ENCODE measurements at places on chromosomes 12 and 14.

DNA sequence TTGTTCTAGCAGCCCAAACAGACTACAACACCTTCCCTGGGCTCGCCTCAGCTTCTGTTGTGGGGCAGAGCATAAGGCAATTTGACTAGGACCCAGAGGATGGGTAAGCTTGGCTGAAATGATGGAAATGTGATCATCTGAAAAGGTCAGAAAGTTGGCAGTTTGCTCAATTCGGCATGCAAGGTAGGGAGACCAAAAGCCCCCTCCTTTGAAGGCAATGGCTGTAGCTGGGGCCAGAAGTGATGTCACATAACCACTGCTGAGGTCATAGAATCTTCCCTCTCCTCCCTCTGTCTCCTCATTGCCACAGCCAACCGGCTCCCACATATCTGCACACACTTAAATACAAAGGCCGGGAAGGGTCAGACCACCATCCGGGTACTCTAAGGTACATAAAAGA lies at the start of gene TPPP2:
TSS of gene TPPP2 (plus strand) at position 301 of the 400 bp plus-strand sequence. CDS start 365 bp downstream, outside the sequence.
- H3K36me3 ChIP-seq: no peaks in the 10 kb centered on the region
- H3K27me3 ChIP-seq: peaks cover 26% of the 10 kb centered on the region
- DNase-seq: no peak
- no peak within 1 kb of the TSS for H3K4me3 ChIP-seq

DNA sequence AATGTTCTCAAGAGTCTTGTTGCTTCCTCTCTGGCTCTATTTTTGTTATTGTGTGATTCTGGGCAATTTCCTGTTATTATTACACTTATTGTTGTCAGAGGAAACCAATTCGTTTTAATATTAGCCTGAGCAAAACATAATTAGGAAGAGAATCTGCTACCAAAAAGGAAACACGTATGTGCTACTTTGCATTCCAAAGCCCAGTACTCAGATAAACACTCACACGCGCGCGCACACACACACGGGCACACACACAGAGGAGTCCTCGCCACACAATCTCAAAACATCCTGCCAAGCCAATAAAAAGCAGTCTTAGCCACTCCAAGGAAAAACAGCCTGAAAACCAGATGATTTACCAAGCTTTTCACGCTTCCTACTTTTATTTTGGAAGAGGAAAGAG lies 400.7 kb downstream of the NUAK1 start:
- H3K27me3 ChIP-seq: peaks cover 2% of the 10 kb centered on the region
- no peak overlapping the region for H3K4me3 ChIP-seq
- no peaks in the 10 kb centered on the region for H3K4me1 ChIP-seq
- DNase-seq: no peak
- H3K36me3 ChIP-seq: no peaks in the 10 kb centered on the region
- no peak overlapping the region for H3K27ac ChIP-seq

- H3K27me3 ChIP-seq: no peaks in the 10 kb centered on the region
- H3K4me1 ChIP-seq: peaks cover 31% of the 10 kb centered on the region
- H3K4me3 ChIP-seq: peak overlapping the region; percentile 48
- peak overlapping the region; percentile 78 for H3K27ac ChIP-seq
Observed at GRCh38 chr12:123131879-123132402, 18.9 kb downstream of the PITPNM2 start.

- DNase-seq: no peak
- H3K27ac ChIP-seq: no peak overlapping the region
- H3K4me3 ChIP-seq: no peak overlapping the region
- H3K4me1 ChIP-seq: peaks cover 19% of the 10 kb centered on the region
- peaks cover 14% of the 10 kb centered on the region for H3K36me3 ChIP-seq
Observed at GRCh38 chr12:42365486-42365885, 39.5 kb downstream of the PPHLN1 start.

DNA sequence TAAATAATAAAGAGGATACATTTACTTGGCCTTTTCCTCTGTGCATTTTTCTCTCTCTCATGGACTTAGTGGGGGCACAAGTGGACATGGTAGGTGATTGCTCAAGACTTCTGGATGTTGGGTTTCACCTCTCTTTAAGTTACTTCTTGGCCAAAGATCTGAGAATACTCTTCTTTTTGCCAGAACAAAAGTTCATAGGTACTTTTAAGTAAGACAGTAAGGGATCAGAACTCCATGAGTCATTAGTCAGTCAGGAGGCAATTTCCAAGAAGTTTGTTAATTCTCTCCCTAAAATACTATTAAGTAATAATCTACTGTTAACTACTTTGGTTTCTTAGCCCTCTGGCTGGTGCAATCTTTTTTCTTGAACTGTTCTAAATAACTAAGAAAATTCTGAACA lies 84.2 kb downstream of the GRIP1 start:
- H3K27me3 ChIP-seq: no peaks in the 10 kb centered on the region
- no peak overlapping the region for H3K27ac ChIP-seq
- no peaks in the 10 kb centered on the region for H3K36me3 ChIP-seq
- H3K4me1 ChIP-seq: no peaks in the 10 kb centered on the region
- no peak overlapping the region for H3K4me3 ChIP-seq

DNA sequence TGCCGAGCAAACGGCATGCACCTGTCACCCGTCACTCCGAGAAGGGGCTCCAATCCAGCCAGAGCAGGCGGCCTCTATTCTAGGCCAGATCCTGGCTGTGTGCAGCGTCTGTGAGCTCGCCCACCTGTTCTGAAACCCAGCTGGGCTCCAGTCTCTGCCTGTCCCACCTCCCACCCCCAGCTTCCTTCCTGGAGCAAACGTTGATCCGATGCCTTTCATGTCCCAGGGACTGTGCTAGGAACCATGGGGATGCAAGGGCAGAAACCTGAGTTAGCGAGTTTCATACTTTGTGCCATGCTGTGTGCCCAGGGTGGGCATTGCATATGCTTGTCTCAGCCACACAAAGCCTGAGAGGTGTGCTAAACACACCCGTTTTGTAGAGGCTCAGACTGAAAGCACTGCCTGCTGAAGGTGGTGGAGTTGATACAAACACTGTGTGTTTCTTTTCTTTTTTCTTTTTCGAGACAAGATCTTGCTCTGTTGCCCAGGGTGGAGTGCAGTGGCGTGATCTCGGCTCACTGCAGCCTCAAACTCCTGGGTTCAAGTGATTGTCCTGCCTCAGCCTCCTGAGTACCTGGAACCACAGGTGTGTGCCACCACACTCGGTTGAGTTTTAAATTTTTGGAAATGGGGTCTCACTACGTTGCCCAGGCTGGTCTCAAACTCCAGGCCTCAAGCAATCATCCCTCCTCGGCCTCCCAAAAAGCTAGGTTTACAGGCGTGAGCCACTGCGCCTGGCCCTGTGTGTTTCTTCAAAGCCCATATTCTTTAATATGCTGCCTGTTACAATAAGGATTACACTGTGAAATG lies 84.1 kb upstream of the MED13L start:
- no peak for DNase-seq
- no peaks in the 10 kb centered on the region for H3K36me3 ChIP-seq
- H3K4me3 ChIP-seq: no peak overlapping the region
- H3K4me1 ChIP-seq: peaks cover 39% of the 10 kb centered on the region

DNA sequence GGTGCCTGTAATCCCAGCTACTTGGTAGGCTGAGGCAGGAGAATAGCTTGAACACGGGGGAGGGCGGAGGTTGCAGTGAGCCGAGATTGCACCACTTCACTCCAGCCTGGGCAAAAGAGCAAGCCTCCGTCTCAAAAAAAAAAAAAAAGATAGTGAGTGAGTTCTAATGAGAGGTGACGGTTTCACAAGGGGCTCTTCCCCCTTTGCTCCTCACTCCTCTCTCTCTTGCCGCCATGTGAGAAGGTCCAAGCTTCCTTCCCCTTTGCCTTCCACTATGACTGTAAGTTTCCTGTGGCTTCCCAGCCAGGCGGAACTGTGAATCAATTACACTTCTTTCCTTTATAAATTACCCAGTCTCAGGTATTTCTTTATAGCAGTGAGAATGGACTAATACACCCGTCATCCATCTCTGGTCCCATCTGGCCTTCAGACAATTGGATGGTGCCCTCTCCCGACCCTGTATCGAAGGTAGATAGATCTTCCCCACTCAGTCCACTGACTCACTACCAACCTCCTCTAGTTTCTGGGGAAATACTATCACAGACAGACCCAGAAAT lies 27.0 kb upstream of the RCOR1 start:
- no peak overlapping the region for H3K4me3 ChIP-seq
- no peak overlapping the region for H3K27ac ChIP-seq
- H3K27me3 ChIP-seq: no peaks in the 10 kb centered on the region
- no peak for DNase-seq
- no peaks in the 10 kb centered on the region for H3K36me3 ChIP-seq
- peaks cover 11% of the 10 kb centered on the region for H3K4me1 ChIP-seq

DNA sequence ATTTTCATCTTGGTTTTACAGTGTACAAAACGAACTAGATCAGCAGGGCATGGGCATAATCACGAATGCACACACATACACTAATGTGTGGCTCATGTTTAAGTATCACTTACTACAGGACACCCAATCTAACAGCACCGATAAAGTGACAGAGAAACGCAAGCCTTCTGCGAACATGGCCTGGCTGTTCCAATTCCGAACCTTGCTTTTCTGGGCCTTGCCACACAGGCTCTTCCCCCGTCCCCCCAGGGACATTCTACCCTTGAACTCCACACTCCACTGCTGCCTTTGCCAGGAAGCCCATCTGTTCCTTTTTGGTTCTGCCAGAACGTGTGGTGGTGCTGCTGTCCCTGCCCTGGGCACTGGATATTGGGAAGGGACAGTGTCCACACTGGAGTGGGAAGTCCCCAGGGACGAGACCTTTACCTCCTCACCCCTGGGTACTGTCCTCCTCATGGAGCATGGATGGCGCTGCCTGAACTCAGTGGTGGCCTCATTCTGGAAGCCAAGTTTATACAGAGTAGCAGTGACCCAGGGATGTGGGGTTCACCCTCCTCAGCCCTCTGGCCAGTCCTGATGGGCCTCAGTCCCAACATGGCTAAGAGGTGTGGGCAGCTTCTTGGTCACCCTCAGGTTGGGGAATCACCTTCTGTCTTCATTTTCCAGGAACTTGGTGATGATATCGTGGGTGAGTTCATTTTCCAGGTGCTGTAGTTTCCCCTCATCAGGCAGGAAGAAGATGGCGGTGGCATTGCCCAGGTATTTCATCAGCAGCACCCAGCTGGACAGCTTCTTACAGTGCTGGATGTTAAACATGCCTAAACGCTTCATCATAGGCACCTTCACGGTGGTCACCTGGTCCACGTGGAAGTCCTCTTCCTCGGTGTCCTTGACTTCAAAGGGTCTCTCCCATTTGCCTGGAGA lies 7.9 kb downstream of the SERPINA1 start:
- DNase-seq: no peak
- no peaks in the 10 kb centered on the region for H3K4me1 ChIP-seq
- no peak overlapping the region for H3K27ac ChIP-seq

- no peaks in the 10 kb centered on the region for H3K36me3 ChIP-seq
- H3K27me3 ChIP-seq: no peaks in the 10 kb centered on the region
- no peak overlapping the region for H3K4me3 ChIP-seq
- no peak for DNase-seq
Observed at GRCh38 chr14:84806622-84807021, 723.3 kb upstream of the FLRT2 start.

- no peaks in the 10 kb centered on the region for H3K4me1 ChIP-seq
- H3K4me3 ChIP-seq: no peak overlapping the region
- peaks cover 8% of the 10 kb centered on the region for H3K27me3 ChIP-seq
- no peak for DNase-seq
- H3K27ac ChIP-seq: no peak overlapping the region
- H3K36me3 ChIP-seq: no peaks in the 10 kb centered on the region
Observed at GRCh38 chr12:52950553-52950952, 1.6 kb downstream of the KRT18 start.

DNA sequence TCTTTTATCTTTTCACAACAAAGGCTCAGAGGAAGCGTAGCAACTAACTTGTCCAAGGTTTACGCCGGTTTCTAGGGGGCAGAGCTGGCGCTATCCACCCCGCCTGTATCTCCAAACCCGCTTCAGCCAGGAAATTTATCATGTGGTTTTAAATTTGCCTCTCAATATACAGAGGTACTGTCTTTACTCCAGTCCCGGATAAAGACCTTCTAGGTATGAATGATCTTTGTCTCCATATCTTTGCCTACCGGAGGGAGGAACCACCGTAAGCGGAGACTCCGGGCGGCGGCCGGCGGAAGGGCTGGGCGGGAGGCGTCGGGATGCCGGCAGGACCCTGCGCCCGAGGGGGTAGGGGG lies 693 bp upstream of the RIMKLB start:
- peaks cover 3% of the 10 kb centered on the region for H3K36me3 ChIP-seq
- DNase-seq: no peak
- peaks cover 63% of the 10 kb centered on the region for H3K27me3 ChIP-seq
- peak overlapping the region; percentile 35 for H3K27ac ChIP-seq
- H3K4me3 ChIP-seq: peak overlapping the region; percentile 75

DNA sequence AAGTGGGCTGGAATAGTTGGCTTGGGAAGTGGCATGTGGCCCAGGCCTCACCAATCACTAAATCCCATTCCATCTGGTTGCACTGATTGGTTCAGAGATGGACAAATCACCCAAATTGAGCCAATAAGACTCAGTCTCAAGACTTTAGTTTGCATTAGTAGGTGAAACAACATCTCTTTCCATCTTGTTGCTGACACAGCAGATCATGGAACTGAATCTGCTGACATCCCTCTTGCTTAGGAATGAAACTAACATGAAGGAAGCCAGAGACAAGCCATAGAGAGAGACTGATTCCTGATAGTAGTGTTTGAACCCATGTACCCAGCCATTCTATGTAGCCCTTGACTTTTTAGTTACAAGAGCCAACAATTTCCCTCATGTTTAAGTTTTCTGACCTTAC lies 307.0 kb downstream of the GLT1D1 start:
- H3K27ac ChIP-seq: no peak overlapping the region
- H3K27me3 ChIP-seq: no peaks in the 10 kb centered on the region
- H3K4me1 ChIP-seq: no peaks in the 10 kb centered on the region
- H3K4me3 ChIP-seq: no peak overlapping the region
- no peak for DNase-seq

DNA sequence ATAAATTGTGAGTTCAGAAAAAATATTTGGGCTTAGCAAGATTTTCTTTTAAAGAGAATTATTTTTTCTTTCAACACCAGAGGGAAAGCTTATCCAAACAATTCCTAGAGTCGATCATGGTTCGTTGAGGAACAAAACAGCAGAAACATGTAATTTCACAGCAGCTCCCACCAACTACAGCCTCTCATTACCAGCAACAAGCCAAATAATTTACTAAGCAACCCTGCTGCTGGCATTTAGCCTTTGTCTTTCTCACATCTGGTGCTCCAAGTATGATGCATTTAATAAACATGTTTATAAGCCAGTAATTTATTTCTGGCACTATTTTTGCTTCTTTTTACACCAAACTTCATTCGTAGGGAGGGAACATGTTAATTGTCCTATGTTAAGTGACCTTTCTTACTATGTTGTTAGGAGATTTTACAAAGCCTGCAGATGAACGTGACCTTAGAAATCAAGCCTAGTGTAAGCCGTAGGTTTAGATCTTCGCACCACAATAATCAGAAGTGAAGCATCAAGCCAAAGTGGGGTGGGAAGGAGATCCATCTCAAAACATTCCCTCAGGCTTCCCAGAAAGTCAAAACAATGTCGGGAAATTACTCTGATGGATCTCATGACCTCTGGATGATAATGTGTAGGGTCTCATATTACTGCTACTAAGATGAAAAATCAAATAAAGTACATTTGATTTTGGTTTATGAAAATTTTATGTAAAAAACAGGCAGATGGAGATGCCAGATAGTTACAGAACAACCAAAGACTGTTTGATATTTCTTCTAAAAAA lies 128.4 kb downstream of the RPAP3 start:
- H3K36me3 ChIP-seq: peaks cover 2% of the 10 kb centered on the region
- peaks cover 30% of the 10 kb centered on the region for H3K4me1 ChIP-seq

GRCh38 chr12:22415342-22416309 lies 81.1 kb upstream of the ST8SIA1 start:
- H3K4me1 ChIP-seq: peaks cover 14% of the 10 kb centered on the region
- H3K4me3 ChIP-seq: no peak overlapping the region
- no peak for DNase-seq
- peaks cover 2% of the 10 kb centered on the region for H3K36me3 ChIP-seq
- no peak overlapping the region for H3K27ac ChIP-seq

- peaks cover 32% of the 10 kb centered on the region for H3K4me1 ChIP-seq
- H3K27ac ChIP-seq: no peak overlapping the region
- DNase-seq: no peak
- no peaks in the 10 kb centered on the region for H3K27me3 ChIP-seq
Observed at GRCh38 chr12:92192360-92192759, 46.7 kb upstream of the BTG1 start.
